ENCODE measurements at places on chromosomes 2 and 18. TPM values are rescaled to one million over a fixed set of nuclear protein-coding genes. Genes with fewer than 3 reads are reported as not detected.

GRCh38 chr2:55155764-55156281 lies 76.3 kb downstream of the CLHC1 start:
- no peak for DNase-seq

DNA sequence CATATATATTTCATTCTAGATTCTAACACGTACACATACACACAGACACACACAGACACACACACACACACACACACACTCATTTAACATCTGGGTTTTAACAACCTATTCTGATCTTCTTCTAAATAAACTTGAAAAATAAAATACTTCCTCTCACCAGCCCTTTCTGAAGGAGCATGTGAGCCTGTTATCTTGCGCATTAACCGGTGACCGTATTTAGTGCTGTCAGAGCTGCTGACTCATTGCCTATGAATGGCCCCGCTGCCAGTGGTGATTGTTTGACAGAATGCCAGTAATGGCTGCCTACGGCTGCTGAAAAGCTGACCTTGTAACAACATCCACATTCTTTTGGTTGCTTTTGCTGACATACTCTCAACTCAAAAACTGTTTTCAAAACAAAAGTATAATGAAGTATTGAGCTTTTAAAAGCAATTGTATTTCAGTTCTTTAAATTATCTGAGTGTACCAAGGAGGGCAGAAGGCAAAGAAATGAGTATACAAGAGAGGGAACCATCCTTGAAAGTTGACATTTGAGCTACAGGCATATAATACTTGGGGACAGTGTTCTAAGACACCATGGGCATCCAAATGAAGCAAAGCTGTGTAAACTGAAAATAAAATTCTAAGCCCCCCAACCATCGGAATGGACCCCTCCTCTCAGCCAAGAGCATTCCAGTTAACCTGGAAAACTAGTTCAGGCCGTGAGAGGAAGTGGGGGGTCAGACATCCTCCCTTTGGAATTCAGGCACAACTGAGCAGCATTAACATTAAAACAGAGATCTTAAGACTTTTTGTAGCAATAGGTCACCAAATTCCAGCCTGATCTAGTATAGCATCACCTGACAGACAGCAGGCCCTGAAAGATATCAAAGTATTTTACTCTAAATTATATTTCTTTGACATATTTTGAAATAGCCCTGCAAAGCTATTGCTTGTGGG lies 50.2 kb upstream of the DTNA start:
- DNase-seq, result peak; percentile 90

- no peak for DNase-seq
Measured at GRCh38 chr2:107772353-107772752, 54.3 kb upstream of the RGPD4 start.

The LONRF2 gene
- 2.0 TPM for polyA plus RNA-seq

The CYS1 gene
- polyA plus RNA-seq, result 18.9 TPM

All from pancreas (tissue), 10 donors.